ENCODE measurements at places on chromosomes 6 and 20.

GRCh38 chr20:50528804-50529351 is 18.7 kb downstream of the PTPN1 start:
- H3K4me3 ChIP-seq = no peak overlapping the region
- H3K36me3 ChIP-seq = peaks cover 36% of the 10 kb centered on the region
- peak; percentile 79 for ATAC-seq

- no peaks in the 10 kb centered on the region for H3K4me1 ChIP-seq
- peaks cover 24% of the 10 kb centered on the region for H3K27me3 ChIP-seq
- no peak overlapping the region for H3K4me3 ChIP-seq
- no peaks in the 10 kb centered on the region for H3K36me3 ChIP-seq
Measured at GRCh38 chr6:39137245-39137644, 22.3 kb upstream of the SAYSD1 start.

DNA sequence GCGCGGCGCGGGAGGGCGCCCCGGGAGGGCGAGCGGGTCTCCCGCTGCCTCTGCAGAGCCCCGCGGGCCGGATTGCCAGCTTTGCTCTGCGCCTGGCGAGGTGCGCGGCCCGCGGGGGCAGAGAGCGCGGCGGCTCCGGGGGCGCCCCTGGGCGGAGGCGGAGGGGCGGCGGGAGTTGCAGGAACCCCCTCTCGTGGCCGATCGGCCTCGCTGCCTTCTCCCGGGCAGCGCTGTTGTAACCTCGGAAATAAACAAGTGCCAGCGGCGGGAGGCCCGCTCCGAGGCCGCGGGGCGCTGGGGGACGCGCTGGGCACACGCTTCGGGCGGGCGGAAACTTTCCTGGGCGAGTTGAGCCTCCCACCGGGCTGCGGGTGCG is 1.2 kb downstream of the CDH4 start:
- H3K27ac ChIP-seq = no peak overlapping the region
- ATAC-seq = no peak

DNA sequence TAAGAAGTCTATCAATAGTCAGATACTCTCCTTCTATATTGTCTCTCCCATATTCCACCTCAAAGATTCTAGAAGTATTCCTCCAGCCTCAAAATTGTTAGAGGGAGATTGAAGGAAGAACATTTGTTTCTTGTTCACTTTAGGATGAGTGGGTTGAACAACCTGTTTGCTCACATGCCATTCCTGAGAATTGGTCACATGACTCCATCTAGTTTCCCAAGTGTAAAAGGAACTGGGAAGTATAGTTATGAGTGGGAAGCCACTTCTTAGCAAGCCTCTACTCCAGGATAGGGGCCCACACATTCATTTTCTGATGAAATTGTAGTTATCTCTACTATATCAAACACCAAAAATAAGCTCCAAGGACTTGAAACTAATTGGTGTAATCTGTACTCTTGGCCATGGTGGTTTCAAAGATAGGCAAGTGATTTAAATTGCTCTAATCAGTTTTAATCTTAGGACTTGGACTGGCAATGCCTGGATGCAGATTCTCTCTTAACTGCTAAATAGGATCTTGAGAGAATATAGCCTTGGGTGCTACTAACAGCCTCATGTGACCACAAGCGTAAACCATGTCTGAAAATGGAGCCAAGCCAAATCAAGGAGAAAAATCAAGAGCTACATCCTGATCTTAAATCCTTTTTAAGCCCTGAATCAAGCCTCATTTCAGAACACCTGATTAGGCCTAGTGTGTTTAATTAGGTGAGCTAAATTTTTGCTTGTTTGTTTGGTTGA is 758.7 kb upstream of the MAN1A1 start:
- H3K4me1 ChIP-seq = no peaks in the 10 kb centered on the region
- H3K27me3 ChIP-seq = no peaks in the 10 kb centered on the region
- ATAC-seq = no peak
- no peaks in the 10 kb centered on the region for H3K36me3 ChIP-seq

DNA sequence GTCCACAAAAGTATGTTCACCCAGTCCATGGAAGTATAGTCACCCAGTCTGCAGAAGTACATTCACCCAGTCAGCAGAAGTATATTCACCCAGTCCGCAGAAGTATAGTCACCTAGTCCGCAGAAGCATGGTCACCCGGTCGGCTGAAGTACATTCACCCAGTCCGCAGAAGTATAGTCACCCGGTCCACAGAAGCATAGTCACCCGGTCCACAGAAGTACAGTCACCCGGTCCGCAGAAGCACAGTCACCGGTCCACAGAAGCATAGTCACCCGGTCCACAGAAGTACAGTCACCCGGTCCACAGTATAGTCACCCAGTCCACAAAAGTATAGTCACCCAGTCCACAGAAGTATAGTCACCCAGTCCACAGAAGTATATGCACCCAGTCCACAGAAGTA is 8.8 kb downstream of the TCFL5 start:
- no peak overlapping the region for H3K27ac ChIP-seq
- ATAC-seq = no peak
- no peaks in the 10 kb centered on the region for H3K4me1 ChIP-seq
- H3K27me3 ChIP-seq = no peaks in the 10 kb centered on the region
- peaks cover 29% of the 10 kb centered on the region for H3K36me3 ChIP-seq

DNA sequence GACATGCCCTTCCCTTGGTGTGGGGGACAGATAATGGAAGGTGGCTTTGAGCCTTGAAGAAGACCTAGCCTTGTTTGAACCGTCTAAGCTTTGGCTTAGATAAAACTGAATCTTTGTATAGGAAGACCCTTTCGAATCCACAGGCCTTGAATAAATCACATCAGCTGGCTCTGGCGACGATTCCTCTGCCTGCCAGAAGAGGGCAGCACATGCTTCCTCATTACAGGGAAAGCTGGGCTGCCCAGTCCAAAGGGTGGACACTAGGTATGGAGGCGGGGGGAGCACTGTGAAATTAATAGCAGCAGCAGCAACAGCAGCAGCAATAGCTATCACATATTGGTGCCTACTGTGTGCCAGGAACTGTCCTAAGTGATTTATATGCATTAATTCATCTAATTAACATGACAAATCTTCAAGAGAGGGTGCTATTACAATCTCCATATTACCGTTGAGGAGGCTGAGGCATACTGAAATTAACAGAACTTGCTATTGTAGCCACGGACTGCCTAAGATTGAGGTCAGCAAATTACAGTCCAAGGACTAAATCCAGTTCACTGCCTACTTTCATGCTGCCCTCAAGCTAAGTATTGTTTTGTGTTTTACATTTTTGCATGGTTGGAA is 85.1 kb downstream of the CLIC5 start:
- no peaks in the 10 kb centered on the region for H3K27me3 ChIP-seq
- H3K4me1 ChIP-seq = peaks cover 5% of the 10 kb centered on the region
- H3K4me3 ChIP-seq = no peak overlapping the region
- peak overlapping the region; percentile 50 for H3K27ac ChIP-seq

All from activated T-helper 17 cell treated with anti-CD3 and anti-CD28 coated beads, Interleukin-2, amount 50 U/mL, for 72 hours (primary cell).